Gastroesophageal sphincter (tissue), 4 donors: ENCODE measurements at places on chromosomes 11 and 22. TPM values are rescaled to one million over a fixed set of nuclear protein-coding genes. Genes with fewer than 3 reads are reported as not detected.

The PIWIL4 gene
- total RNA-seq: 8.2 TPM

The FXYD2 gene
- total RNA-seq: 3.0 TPM

The BID gene
- total RNA-seq: 5.9 TPM

The JAML gene
- total RNA-seq: 0.58 TPM

The PI4KA gene
- 71.4 TPM for total RNA-seq

The CD6 gene
- 0.35 TPM for total RNA-seq

DNA sequence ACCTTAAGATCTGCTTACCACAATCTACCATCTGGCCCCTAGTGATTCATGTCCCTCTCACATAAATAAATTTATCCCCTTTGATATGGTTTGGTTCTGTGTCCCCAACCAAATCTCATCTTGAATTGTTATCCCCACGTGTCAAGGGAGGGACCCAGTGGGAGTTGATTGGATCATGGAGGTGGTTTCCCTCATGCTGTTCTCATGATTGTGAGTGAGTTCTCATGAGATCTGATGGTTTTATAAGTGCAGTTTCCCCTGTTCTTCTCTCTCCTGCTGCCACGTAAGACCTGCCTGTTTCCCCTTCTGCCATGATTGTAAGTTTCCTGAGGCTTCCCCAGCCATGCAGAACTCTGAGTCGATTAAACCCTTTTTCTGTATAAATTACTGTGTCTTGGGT, 37.2 kb downstream of the OR2AG2 start:
- ATAC-seq: no peak

- no peak for ATAC-seq
These were observed 44.7 kb downstream of the CCDC90B start for GRCh38 chr11:83241291-83241946.

DNA sequence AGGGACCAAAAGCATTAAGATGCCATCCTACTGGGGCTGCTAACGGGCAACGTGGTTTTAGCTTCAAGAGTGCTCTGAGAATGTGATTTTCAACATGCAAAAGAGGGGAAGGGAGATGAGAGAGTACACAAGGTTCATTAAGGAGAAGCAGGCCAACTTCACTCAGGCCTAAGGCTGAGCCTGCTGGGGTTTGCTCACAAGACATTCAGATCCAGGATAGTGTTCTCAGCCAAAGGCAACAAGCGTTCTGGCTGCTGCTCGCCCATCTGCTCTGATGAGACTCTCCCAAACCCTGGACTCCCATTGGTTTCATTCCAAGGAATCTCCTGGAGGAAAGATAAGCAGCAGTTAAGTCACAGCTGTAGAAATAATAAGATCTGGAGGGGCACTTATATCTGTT, 23.6 kb upstream of the UPB1 start:
- peak; percentile 76 for ATAC-seq

DNA sequence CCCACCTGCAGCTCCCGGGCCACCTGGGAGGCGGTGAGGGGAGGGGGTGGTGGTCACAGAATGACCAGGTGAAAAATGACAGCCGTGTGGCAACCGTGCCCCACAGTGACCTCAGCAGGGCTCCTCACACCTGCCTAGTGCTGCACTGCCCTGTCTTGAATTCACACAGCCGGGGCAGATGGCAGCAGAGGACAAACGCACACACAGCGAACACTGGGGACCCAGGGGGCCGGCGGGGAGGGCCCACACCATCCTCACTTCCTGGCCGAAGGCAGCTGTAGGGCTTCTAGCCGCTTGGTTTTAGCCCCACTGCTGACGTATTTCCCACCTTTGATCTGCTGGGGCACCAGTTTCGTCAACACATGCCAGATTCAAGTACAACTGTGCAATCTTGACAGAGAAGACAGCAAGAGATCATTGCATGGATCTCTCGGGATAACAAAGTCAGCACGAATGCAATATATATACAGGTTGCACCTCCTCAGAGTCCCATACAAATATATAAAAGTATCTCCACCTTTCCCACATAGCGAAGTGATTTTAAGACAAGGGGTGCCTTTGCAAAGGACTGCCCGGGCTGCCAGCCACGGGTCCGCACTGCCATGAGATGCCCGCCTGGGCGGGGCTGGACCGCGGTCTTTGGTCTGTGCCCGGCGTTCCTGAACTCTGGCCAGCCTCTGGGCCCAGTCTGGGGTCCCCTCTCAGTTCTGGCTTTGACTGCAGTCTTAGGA, 26.9 kb downstream of the TRMU start:
- ATAC-seq: no peak

- peak; percentile 58 for ATAC-seq
These were observed 10.5 kb downstream of the YWHAH start for GRCh38 chr22:31954535-31955523.

GRCh38 chr22:47651216-47651987, 889.0 kb downstream of the TBC1D22A start:
- no peak for ATAC-seq

DNA sequence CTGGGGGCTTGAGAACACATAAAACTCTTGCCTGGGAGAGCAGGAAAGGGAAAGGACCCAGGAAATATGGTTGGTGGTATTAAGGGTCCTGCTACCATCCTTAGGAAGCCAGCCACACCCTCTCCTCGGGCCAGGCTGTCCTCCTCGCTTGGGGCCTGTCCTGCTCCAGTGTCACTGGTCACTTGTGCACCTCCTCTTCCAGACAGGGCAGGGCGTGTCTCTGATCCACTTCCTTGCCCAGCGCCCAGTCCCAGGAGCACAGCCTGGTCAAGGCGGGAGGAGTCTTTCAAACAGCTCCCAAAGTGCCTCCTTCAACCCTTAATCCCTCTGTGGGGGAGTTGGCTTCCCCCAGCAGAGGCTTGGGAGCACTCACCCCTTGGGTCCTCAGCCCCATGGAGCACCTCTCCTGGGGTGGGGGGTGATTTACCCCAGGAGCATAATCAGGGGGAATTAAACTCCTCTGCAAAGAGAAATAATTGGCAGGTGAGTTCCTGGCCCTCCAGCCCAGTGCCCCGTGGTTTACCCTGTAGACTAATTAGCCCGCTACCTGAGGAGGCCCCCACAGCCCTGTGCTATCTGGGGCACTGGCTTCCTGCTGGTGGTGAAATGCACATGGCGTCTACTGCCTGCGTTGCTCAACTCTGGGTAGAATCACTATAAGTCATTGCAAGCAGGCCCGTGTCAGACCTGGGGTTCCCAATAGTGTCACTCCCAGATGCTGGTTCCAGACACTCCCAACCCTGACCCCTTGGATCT, 8.0 kb downstream of the TMPRSS6 start:
- ATAC-seq: no peak

DNA sequence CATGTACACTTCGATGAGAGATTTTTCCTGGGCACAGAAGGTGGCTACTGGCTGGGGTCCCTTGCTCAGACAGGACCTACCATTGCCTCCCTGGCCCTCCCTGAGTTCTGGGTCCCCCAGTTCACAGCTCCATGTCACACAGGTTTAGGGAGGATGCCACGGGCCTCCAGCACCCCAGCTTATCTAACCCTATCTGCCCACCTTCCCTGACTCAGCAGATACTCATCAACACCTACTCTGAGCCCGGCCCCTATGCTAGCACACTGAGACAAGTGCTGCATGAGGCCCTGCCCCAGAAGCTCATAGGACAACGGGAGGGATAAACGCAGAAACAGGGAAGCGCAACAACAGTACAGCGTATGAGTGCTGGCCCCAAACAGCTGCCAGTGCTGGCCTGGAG, 9.6 kb downstream of the NAGA start:
- no peak for ATAC-seq

DNA sequence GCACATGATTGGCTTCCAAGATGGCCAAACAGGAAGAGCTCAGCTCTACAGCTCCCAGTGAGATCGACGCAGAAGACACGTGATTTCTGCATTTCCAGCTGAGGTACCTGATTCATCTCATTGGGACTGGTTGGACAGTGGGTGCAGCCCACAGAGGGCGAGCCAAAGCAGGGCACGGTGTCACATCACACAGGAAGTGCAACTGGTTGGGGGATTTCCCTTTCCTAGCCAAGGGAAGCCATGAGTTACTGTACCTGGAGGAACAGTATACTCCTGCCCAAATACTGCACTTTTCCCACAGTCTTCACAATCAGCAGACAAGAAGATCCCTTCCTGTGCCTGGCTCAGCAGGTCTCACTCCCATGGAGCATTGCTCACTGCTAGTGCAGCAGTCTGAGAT, 131.2 kb downstream of the DLG2 start:
- no peak for ATAC-seq

- no peak for ATAC-seq
These were observed 88.9 kb downstream of the TBC1D22A start for GRCh38 chr22:46851311-46851710.

DNA sequence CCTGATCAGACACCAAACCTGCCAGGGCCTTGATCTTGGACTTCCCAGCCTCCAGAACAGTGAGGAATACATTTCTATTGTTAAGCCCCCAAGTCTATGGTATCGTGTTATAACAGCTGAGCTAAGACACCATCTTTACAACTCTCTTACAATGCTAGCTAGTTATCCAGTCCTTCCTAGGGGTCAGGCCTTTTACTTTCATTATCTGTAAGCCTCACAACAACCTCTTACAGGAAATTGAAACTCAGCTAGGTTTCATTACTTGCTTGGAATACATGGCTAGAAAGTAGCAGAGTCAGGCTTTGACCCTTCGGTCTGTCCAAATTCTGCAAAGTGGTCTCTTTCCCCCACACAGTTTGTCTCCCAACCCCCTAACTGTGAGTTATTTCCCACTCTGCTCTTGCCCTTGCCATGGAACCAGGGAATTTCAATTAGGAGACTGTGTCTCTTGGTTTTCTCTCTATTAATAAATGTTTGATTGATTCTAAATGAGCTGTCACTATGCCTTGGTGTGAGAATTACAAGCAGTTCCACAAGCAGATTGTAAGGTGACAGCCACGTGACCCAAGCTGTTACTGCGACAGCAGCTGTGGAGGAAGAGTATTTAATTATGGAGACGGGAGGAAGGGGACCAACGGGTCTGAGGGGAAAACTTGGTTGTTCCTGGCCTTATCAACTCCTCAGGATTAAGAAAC, 38.4 kb upstream of the CLMP start:
- ATAC-seq: no peak

GRCh38 chr22:24819911-24820461, 14.0 kb downstream of the SGSM1 start:
- peak; percentile 57 for ATAC-seq

DNA sequence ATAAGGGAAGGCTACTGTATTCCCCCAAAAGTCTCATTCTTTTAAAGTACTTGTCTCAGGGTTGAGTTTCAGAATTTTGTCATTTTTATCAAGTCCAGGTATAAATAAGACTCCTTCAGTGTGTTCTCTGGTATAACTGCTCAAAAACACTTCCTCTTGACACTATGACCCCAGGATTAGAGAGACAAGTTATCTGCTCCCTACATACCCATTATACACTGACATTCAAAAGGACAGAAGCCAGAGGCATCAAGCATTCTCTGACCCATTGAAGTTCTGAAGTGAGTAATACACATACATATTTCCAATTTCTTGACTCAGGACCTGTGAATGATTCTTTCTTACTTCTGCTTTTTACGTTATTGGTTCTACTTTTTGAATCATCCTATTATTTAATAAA, 447.8 kb upstream of the CNTN5 start:
- ATAC-seq: no peak

DNA sequence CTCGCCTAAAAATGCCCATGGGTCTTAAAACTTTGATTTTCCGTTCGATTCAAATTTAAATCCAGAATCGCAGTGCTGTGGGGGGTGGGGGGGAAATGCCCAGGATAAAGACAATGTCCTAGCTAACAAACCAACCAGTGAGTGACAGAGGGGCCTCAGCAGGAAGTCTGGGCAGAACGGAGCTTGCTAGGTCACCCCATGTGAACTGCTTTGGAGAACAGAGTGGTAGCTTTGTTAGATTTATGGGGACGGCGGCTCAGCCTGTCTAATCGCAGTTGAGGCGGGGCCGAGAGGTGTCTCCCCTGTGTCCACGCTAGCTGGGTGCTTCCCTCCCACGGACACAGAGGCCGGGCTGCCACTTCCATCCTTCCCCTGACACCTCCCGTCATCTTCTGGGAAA, 243.9 kb downstream of the CTTN start:
- ATAC-seq: no peak

- no peak for ATAC-seq
These were observed 13.6 kb upstream of the NUP160 start for GRCh38 chr11:47861728-47862127.

DNA sequence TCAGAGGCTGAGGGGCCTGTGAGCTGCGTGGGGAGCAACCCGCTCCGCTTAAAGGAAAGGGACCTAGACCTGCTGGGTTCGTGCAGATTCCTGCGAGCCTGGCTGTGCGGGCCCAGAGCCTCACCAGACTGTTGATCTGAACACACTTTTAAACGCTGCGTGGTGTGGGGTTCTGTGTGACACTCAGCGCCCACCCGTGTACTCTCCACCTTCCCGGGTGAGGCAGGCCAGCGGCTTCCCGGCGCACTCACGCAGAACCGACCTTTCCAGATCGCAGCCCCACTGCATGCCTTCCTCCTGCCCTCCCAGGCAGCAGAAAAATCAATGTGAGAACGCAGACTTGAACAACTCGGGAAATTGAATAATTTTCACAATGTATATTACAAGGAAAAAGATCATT, 388.6 kb downstream of the TBC1D22A start:
- no peak for ATAC-seq

GRCh38 chr22:37442135-37442534, 14.9 kb upstream of the ELFN2 start:
- no peak for ATAC-seq

- ATAC-seq: peak; percentile 42
These were observed 43.4 kb upstream of the MICAL2 start for GRCh38 chr11:12066799-12067508.

GRCh38 chr11:117560780-117561530, 233.3 kb downstream of the CEP164 start:
- no peak for ATAC-seq

DNA sequence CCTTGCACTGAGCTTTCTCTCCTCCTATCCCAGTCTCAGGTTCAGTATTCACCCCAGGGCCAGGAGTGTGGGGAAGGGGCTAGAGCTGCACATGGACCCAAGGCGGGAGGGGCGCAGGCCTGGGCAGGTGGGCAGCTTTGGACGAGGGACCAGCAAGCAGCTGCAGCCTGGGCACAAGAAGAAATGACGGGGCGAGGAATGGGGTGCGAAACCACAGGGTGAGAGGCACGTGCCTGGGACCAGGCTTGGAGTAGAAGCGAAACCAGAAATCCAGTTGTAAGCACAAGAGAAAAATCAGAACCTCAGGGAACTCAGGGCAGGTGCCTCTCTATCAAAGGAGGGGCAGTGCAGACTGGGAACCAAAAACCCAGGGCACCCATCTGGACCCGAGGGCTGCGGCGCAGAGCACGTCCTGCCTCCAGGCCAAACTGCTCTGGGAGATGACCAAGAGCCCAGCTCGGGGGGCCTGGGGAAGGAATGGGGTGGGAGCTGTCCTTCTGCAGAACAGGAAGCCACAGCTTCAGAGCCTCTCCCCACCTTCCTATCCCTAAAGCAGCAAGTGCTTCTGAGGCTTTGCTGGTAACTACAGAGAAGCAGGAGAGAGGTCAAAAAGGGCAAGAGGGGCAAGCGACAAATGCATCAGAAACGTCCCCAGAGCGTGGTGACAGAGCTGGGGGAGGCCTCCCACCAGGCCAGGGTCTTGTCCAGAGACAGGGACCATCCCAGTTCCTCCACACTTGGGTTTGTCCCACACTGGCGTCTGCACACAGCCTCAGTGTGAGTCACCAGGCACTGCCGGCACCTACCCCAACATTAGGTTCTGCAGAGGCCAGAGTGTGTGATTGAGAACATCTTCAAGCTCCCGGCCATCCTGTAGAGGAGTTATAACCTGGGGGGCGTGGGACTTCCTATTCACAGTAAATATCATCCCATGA, 18.3 kb upstream of the TMPRSS4 start:
- ATAC-seq: no peak

- ATAC-seq: no peak
These were observed 56.5 kb upstream of the ARHGAP32 start for GRCh38 chr11:129248618-129249017.
